ENCODE measurements at places on chromosomes 3 and 15.

DNA sequence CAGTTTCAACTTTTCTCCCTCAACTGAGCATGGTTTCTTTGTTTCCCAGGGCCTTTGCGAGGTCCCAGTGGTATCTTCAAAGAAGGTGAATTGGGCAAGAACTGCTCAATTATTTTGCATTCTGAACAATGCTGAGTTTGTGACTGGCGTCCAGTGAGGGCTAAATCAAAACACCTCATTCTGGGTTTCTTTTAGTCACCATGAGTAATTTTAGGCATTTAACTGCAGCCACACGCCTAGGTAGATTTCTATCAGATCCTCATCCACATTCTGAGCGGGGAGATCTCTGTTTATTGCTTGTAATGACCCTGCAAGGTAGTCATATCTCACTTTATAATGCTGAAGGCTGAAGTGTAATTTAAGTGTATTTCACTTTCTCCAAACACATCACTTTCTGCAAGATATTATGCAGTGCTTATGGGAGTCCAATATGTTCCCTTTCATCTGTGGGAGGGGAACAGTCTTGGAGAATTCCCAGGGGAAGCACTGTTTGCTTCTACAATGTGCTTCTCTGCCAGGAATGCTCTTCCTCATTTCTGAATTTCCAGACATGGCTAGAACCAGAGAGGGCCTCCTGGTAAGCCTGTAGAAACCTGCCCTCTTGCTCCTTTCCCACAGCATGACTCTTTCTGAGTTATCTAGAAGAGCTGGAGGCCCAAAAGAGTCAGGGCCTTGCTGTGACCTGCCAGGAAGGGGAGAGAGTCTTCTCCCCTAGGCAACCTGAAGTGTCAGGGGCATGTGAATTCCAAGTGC, 91.7 kb downstream of the FRMD4B start:
- no peak for DNase-seq

DNA sequence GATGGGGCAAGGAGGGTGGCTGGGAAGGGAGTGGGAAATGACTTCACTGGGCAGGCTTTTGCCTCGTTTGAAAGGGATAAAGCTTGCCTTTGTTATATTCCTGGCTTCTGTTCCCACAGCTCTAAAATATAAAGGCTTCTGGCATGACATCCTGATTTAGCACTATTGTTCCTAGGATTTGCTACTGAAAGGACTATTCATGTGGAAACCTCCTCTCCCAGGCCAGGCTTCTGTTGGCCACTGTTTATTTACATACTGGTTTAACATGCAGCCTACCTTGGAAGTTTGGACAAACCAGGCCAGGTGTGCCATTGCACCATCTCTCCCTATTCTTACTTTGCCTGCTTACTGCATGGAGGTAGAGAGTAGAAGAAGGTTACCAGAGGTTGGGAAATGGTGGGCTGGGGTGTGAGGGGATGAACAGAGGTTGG, 2.4 kb upstream of the LMCD1 start:
- DNase-seq, result no peak

DNA sequence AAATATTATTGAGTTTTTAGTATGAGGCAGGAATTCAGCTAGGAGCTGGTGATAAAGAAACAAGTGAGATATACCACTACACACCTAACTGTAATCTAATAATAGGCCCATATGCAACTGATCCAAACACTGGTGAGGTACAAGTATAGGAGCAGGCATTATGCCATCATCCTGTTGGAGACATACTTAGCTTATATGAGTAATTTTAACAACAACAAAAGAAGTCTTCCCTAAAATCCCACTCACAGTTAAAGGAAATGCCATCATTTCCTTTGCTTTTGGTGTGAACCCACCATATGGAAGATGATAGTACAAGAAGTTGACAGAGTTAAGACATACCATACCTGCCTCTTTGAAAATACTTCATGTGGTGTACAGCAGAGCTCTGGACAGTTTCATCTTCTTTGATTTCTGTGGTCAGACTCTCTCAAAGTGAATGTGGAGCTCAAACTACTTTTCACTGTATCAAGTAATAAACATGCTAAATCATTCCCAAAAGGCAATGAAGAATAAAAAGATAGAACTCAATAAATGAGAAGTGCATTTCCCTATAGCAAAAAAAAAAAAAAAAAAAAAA, 85.5 kb downstream of the CD200R1L start:
- no peak for DNase-seq

DNA sequence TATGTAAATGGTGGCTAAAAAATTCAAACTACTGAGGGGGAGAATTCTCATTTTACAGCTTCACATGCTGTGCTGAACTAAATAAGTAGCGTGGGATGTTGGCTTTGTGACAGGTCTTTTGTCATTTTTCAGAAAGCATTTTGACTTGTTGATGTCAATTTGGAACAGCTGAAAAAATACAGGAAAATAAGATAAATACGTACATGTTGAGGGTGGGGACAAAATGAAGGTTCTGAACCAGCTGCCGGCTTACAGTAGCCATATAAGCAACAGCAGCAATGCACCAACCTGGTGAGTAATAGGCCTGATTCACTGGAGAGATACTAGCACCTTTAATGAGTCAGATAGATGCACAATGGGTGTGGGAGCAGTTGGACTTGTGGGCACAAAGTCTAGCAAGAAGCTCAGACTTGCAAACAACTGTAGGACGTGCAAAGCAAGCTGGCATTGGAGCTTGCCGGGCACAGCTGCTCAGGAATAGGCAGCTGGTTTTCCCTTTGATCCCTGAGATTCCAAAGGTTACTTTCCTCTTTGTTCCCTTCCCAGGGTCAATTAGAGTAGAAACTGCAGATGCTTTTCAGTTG, 12.9 kb downstream of the B3GNT5 start:
- no peak for DNase-seq

DNA sequence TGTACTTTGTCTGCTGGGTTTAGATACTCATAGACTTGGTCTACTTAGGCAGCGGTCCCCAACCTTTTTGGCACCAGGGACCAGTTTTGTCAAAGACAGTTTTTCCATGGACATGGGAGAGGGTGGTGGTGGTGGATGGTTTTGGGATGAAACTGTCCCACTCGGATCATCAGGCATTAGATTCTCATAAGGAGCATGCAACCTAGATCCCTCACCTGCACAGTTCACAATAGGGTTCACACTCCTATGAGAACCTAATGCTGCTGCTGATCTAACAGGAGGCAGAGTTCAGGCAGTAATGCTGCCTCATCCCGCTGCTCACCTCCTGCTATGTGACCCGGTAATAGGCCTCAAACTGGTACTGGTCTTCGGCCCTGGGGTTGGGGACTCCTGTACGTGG, 45.3 kb downstream of the CMSS1 start:
- no peak for DNase-seq

DNA sequence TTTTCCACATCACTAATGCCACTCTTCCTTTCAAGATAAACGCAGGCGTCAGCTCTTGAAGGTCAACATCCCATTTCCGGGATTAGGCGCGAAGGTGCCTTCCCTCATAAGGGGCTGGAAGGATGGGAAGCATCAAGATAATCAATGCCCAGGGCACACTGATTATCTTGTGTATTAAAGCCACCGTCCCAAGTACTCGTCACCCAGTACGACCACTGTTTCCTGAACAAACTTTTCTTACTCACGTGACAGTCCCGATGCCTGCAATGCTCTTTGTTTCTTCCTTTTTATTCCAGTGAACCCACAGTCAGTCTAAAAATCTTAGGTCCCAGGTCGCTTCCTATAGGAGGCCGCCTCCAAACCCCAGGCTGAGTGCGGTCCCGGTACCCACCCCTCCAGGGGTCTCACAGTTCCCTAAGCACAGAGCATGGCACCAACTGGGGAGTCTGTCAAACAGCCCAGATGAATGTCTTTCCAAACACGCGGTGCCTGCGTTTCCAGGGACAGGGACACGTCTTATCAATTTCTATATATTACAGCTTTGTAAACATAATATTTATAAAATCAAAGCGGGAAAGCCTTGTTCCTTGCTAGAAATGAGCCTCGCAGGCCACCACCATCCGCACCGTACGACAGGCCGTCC, 589 bp downstream of the ANAPC13 start:
- no peak for DNase-seq

GRCh38 chr3:187498211-187498724, 130.1 kb downstream of the RTP4 start:
- no peak for DNase-seq

DNA sequence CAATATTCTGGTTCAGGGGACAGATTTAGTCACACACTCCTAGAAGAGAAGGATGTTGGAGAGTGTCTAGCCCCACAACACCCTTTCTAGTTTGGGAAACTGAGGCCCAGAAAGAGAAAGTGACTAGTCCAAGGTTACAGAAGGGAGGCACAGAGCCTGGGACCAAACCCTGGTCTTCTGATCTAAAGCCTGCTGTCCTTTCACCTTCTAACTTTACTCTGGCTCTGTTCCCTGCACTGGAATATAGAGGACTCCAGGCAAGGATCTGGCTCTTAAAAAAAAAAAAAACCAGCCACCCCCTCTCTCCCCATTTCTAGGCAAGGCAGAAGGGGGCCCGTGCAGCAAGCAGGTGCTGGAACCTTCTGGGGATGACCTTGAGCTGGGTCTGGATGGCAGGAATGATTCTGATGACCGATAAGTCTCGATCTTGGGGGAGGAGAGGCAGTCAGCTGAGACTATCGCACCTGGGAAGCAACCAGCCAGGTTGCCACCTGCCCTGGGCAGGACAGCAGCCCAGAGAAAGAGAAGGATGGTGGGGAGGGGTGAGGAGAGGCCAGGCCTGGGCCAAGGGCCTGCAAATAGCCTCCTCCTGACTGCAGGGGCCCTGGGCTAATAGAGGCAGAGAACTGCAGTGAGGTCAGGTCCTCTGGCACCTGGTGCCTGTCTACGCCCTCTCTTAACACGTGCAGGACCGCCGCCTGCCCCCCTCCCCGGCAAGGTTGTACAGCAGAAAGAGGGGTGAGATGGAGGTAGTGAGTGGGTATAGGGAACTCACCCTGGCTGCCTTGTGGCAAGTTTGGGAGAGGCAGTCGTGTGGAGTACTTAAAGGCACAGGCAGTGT, 30.4 kb upstream of the RHCG start:
- DNase-seq, result no peak

DNA sequence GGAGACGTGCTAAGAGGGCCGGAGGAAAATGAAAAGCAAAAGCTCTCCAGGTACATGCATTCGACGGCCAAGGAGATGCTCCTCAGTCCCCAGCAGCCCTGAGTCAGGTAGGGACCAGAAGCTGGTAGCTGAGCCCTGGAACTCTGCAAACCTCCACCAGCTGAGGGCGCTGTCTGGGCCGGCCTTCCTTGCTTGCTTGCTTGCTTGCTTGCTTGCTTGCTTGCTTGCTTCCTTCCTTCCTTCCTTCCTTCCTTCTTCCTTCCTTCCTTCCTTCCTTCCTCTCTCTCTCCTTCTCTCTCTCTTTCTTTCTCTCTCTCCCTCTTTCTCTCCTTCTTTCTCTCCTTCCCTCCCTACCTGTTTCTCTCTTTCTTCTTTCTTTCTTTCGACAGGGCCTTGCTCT, 94.6 kb upstream of the RASGRF1 start:
- DNase-seq, result no peak

DNA sequence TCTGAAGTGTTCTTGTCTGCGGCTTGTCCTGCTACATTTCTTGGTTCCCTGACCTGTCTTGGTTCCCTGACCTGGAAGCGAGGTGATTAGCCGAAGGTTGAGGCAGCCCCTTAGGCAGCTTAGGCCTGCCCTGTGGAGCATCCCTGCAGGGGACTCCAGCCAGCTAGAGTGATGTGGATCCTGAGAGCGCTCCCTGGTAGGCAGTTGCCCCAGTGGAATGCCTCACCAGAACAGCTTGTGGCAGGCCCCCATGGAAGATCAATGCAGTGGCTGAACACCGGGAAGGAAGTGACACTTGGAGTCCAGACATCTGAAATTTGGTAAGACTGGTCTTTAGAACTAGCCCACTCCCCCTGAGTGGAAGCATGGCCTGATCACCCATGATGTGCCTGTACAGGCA, 5.5 kb upstream of the ROBO1 start:
- DNase-seq, result no peak

DNA sequence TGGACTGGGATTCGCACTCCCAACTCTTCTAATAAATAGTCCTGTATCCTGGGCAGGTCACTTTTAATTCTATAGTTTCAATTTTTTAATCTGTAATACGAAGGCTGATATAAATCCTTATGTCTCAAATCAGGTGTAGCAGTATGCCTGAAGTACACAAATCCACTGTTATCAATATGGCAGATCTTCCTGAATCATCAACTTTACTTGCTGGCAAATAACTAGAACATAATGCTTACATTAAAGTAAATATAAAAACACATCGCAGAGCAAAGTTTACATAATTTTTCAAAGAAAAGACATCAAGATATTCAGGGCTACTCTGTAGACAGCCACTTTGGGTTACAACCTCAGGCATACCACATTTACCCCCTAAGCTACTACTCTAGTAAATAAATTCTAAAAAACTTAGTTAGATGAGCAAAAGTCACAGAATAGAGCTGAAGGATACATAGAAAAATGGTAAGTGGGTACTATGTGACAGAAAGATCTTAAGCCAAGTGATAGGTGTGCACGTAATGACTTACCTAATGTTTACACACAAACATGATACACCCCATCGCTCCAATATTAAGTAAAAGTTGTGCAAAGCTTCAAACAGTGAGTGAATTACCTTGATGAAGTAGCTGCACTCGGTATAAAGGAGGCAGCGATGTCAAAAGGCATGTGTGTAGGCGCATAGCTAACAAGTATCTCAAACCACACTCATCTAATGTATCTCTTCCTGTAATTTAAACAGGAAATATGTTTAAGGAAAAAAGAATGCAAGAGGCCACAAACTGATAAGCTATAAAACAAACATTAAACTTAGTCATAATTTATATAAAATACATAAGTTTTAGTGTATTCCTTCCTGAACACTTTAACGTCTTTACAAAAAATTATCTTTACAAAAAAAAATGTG, 127.9 kb downstream of the DMXL2 start:
- no peak for DNase-seq

GRCh38 chr15:39125904-39126303, 455.0 kb upstream of the THBS1 start:
- DNase-seq, result no peak

DNA sequence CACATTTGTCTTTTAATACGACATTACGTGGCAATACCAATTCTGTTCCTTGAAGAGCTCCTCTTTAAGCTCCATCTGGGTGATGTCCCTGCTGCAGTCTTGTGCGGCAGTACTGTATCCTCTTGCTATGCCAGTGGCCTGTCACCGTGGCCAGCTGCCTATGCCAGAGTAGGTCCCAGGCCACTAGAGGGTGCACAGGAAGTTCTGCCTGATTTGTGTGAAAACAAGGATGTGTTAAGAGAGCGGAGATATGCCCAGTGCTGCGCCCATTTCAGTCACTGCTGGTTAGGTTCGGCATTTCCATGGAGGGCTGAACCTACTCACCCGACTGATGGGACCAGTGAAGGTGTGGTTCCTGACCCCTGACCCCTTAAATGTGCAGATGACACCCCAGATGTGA, 25.2 kb downstream of the NIPA1 start:
- no peak for DNase-seq

- no peak for DNase-seq
Observed at GRCh38 chr3:8492744-8493511, 8.7 kb upstream of the LMCD1 start.

Measured in NCI-H446 treated with DMSO at 0.1 percent for 48 hours (cell line).